ENCODE measurements at places on chromosomes 3 and 15. TPM values are rescaled to one million over a fixed set of nuclear protein-coding genes. Genes with fewer than 3 reads are reported as not detected.

- no peak for DNase-seq
These were observed 594.3 kb downstream of the MAGI1 start for GRCh38 chr3:65444447-65444815.

DNA sequence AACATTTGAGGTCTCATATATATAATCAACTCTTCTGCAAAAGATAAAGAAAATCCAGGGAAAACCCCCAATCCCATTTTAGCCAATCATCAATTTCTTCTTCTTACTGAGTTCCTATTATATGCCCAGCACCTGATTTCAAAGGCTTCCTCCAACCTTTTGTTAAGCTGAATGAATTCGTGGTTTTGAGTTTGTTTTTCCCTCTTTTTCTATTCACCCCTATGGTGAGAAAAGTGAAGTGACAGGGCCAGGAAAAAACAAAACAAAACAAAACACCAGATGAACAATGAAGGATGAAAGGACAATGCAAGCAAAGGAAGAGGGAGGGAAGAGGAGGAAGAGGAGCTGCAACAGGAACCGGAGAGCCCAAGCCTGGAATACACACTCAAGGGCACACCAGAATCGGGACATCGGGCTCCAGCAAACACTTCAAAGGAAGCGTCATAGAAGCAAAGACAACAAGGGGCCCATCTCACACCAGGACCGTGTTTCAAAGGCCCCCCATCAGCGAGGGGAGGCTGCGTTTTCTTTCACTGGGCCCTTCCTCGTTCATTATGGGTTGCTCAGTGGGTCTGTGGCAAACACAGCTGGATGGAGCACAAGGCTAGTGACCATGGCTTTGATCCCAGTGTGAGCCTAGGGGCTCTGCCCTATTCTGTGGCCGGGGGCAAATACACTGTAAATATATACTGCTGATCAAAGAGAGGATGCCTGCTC lies 50.2 kb downstream of the VGLL4 start:
- DNase-seq = no peak

- no peak for DNase-seq
These were observed 301.9 kb downstream of the IL20RB start for GRCh38 chr3:137259701-137260100.

DNA sequence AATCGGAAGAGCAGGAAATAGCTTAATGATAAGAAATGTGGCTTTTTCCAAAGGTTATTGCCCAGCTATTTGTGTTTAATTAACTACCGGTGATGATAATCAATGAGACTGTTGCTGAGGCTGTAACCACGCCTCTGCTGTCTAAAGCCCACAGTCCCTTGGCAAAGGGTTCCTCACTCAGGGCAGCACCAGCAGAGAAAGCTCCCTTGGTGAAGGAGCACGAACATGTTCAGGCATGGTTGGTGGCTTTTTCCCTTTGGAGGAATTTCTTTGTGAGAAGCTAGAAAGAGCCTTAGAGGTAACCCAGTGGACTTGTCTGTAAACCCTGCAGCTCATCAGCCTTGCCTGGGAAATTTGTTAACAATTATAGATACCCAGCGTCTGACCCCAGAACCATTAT lies 7.5 kb upstream of the ST6GAL1 start:
- no peak for DNase-seq

Gene ALDH1A3
- 61.3 TPM for total RNA-seq

- DNase-seq = no peak
These were observed 796.5 kb downstream of the GRM7 start for GRCh38 chr3:7657214-7658112.

Measured in omental fat pad (tissue), 4 donors.